Hypothalamus (tissue), 51 donors: ENCODE measurements at places on chromosomes 1 and 21.

GRCh38 chr21:26120828-26121227 lies 49.7 kb downstream of the APP start:
- DNase-seq, result no peak

GRCh38 chr1:40860706-40861223 lies 1.4 kb downstream of the CITED4 start:
- no peak for DNase-seq

DNA sequence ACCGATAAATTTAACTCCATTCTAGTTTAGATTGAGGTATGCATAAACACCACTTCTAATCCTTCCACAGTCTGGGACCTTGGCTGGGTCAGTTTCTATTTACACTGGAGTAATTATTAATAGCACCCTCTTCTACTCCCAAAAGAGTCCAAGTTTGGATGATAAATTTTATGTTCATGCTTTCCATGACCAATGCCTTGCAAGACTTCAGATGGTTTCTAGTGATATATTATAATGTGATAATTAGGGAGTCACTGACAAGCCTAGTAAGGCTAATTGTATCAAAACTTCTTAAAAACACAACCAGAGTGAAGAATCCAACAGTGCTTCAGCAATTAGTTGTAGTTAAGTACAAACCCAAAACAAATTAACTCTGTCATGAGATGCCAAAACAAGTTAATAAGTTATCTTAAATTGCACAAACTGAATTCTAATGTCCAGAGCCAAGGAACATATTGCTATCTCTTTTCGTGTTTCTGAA lies 489.6 kb downstream of the TTLL7 start:
- DNase-seq, result no peak

DNA sequence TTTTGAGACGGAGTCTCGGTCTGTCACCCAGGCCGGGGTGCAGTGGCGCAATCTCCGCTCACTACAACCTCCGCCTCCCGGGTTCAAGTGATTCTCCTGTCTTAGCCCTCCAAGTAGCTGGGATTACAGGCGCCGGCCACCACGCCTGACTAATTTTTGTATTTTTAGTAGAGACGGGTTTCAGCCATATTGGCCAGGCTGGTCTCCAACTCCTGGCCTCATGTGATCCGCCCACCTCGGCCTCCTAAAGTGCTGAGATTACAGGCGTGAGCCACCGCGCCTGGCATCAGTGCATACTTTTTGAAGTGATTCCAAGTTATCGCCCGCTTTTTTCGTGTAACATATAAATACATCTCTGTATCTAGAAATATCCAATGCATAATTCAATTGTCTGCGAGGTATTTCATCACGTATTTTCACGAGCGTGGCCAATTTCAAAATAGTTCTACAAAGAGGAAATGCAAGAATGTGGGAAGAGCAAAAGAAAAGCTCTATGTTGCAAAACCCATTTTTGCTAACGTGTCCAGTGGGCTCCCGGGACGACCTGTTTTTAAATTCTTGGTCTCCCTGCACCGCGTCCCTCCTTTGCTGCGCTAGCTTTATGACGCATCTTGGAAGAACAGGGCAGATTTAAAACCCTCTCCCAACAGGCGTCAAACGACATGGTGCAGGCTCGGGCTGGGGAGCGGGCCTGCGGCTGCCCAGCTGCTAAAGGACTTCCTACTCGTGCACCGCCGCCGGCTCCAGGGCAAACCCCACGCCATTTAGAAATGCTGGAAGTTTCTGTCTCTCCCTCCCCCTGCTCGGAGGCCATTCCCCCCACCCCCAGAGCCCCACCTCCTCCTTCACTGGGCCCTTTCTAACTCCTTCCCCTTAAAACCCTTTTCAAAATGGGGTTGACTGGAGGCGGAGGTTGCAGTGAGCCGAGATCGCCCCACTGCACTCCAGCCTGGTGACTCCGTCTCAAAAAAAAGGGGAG lies 923 bp upstream of the IFNGR2 start:
- DNase-seq, result peak; percentile 48

DNA sequence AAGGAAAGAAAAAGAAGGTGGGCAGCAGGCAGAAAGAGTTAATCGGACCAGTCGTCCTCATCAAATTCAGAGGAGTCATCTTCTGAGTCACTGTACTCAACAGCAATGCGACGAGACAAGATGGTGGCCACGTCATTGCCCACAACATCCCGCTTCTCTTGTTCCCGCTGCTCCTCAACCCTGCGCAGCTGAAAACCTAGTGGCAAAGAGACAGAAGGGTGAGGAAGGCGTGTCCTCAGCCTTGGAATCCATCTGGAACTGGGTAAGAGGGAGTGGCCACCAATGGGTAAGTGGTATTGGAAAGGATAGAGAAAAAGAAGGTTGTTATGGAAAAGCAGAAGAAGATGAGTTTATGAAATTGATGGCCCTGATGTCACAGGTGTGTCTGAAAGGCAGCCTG lies 15.7 kb downstream of the GPR3 start:
- DNase-seq, result no peak

DNA sequence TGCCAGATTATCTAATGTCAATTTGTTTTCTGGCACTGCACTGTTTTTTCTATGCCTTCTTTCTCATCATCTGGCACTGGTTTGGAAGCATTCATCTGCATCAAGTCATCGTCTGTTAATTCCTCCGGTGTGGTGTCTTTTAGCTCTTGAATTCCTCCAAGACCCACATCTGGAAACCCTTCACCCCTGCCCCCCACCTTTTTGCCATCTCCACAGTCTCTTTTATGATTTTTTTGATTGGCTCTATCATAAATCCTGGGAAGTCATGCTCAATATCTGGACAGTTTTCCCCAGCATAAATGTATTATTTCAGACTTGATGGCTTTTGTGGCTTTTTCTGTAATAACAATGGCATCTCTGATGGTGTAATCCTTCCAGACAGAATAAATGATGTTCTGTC lies 10.4 kb upstream of the KCNK1 start:
- DNase-seq, result no peak

DNA sequence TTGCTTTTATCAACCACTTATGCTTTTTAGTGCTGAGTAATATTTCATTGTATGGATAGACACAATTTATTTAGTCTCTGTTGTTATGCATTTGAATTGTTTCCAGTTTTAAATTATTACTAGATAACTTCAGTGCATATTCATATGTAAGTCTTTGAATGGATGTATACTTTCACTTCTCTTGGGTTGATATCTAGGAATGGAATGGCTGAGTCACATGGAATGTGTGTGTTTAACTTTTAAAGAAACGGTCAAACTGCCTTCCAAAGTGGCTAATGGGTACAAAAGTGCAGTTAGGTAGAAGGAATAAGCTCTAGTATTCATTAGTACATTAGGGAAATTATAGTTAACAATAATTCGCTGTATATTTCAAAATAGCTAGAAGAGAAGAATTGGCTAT lies 82.4 kb downstream of the NPHS2 start:
- no peak for DNase-seq

DNA sequence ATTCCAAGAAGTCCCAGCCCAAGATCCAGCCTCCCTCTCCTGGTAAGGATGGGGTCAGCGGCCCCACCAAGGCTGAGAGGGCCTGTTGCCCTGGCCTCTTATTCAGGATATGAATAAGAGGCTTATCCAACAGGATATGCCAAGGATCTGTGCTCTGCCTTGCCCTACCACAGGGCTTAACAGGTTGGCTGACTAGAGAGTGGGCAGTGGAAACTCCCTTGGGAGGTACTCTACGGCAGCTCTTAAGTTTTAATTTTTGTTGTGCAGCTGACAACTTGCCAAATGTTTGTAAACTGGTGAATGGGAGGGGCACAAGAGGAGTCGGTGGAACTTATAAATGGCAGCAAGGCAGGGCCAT lies 16.5 kb upstream of the PIGV start:
- no peak for DNase-seq

GRCh38 chr1:203217668-203218067 lies 11.8 kb downstream of the CHIT1 start:
- no peak for DNase-seq

DNA sequence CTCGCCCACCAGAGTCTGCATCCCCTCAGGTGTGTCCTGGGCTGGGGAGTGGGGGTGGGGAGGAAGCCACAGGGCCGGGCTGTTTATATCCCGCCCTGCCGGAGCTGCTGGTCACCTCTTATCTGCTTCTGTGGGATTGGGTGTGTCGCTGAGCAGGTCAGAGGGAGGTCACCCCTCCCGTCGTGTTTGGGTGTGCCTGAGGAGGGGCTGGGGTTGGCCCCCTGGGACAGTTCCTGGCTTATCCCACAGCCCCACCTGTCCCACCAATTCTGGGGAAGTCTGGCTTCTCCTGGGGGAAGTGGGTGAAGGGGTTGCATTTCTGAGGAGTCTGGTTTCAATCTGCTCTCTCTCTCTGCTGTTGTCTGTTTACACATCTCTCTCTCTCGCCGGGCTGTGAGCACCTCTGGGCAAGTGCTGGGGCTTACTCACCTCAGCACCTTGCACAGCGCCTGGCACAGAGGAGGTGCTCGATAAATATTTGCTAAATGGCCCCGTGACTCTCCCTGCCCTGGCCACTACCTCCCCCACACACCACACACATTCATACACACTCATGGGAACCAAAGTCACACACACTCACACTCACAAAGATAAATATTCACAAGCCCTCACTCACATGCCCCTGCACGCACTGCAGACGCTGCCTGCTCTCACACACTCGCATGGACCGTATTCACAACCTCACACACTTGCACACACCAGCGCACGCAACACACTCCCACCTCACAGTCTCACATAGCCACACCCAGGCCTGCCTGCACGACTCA lies 8.3 kb downstream of the ELF3 start:
- DNase-seq, result no peak

- DNase-seq, result no peak
Measured at GRCh38 chr1:200535605-200536004, 84.9 kb downstream of the KIF14 start.

DNA sequence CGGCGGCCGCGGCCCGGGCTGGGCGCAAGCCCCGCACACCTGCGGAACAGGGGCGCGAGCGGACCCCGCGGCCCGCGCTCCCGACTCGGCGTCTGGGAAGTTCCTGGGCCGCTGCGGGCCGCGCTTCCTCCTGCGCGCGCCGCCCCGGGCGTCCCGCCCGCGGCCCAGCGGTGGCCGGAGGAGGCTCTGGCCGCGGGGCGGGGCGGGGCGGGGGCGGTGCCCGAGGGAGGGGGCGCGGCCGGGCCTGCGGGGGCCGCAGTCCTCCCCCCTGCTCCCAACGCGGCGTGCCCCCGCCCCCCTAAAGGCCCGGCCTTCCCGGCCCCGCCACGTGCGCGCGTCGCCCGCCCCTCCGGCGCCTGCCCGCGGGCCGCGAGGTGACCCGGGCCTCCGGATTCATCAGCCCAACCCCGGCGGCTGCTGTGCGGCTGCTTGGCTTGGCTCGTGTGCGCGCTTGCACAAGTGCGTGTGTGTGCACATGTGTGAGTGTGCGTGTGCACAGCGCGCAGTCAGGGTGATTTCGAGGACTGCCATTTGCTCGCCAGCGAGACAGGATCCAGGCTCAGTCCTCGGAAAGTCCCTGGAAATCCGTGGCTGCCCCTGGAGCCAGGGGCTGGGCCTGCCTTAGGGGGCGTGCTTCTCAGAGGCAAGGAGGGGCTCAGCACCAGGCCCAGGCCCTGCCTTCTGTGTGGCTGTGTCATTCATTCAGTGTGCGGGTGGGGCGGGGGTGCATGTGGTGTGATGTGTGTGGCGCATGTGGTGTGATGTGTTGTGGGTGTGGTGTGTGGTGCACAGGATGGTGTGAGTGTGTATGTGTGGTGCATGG lies at the start of gene C2CD2:
C2CD2 (minus strand) TSS at position 188 of the 823 bp plus-strand sequence. CDS start 370 bp downstream, outside the sequence.
- DNase-seq, result no peak

DNA sequence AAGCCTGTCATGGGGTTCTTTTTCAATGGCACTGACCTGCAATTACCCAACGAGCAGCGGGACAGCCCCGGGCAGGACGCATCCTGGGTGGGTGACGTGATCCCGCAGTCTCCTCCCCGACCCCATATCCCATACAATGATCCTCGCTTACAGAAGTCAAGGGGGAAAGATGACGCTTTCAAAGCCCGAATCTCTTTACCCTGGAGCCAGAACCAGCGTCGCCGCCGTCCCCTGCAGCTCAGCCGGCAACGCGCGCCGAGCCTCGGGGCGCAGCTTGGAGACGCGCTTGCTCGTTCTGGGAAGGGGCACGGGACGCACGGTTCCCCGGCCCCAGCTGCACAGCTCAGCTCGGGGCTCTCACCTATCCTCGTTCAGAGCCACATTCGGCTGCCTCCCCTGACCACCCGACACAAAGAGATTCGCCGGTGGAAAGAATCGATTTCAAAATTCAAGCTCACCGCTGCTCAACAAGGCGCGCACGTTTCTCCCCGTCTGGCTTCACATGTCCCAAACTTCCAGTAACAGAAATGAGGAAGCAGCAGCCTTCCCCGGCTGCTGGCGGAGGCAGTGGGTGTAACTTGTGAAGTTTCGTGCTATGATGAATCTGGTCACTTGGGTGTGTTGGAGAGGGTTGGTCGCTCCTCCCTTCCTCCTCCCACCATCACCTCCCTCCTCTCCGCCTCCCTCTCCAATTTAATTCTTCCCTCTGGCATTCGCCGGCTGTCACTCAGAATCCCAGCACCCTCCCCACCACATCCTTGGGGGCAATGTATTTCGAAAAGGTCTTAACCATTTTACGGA lies at the start of gene TIAM1:
TIAM1 (minus strand) TSS at position 582 of the 801 bp plus-strand sequence. CDS start 77,289 bp downstream, outside the sequence.
- DNase-seq, result no peak

DNA sequence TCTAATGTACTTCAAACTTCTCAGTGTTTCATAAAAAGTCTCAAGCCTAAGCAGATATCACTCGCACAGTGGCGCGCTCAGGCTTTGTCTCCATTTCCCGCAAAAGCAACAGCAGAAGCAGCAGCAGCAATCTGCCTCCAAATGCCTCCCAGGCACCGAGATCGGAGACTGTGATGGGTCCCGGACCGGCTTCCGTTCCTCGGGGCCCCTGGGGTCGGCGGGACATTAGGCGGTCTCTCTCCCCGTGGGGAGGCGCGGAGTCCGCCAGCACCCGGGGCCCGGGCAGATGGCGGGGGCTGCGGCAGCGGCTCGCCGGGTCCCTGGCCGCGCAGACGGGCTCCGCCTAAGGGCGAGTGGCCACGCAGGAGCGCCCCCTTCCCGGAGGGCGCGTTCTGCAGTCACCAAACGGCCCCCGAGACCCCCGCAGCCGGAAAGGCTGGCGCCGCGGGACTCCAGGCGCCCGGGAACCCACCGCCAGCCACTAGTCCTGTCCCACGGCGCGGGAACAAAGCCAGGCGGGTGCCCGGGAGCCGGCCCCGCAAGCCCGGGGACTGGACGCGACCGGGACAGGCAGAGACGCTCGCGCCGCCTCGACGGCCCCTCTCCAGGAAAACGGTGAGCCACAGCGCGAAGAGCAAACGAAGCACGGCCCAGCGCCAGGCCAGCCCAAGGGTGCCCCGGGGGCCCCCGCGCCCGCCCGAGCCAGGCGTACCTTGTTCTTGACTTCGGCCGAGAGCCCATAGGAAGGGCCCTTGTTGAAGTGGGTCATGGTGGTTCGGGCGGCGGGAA lies 590 bp downstream of the CNN3 start:
- peak; percentile 46 for DNase-seq

DNA sequence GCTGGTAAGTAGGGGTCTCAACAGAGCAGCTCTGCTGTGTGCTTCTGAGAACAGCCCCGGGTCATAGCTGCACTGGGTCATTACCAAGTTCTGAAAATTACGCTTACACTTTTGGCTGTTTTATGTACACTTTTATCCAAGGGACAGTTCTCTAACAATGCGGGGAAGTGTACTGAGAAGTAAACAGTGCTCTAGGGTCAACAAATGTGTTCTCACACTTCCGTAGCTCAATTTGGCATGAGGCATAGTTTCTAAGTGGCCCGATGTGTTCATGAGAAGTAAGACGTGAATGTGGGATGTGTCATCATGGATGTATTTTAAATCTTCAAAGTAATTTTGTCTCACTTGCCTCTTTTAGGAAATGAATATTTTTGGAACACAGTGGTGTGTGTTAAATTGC lies 10.9 kb upstream of the VAMP3 start:
- DNase-seq, result no peak

GRCh38 chr1:203351037-203351625 lies at the start of gene FMOD:
Gene FMOD (minus strand): TSS chr1:203351122. CDS start chr1:203348270, 2,852 bp downstream.
- no peak for DNase-seq
